ENCODE measurements at places on chromosomes 7 and 10.
A peak's percentile ranks its signal among the peaks of the same experiment; 100 is the strongest.

DNA sequence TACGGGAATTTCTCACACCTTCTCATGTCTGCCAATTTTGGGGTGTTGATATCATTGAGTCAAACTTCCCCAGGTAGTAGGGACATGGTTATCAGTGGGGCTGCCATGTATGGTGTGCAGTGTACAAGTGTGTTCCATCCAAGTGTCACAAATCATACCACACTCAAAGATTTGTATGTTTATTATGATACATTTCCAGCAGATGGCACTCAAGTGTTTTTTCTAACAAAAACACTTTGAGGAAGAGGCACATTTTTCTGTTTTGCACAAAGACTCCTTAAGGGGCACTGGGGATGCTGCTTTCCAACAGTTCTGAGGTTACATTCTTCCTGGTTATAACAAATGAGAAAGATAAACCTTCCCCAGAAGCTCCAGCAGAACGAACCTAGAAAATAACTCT is 414.5 kb downstream of the REEP3 start:
- no peak for DNase-seq

DNA sequence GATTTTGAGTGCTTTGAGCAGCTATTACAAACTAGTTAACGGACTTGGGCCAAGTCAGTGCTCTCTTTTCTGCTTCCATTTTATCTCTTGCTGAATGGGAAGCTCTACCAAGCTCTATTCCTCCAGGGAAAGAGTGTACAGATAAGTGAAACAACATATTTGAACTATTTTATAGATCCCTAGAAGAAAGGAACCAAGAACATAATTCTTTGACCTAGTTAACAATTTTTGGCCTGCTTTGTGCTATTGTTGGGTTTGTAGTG is 244.8 kb downstream of the PRKG1 start:
- DNase-seq, result no peak

DNA sequence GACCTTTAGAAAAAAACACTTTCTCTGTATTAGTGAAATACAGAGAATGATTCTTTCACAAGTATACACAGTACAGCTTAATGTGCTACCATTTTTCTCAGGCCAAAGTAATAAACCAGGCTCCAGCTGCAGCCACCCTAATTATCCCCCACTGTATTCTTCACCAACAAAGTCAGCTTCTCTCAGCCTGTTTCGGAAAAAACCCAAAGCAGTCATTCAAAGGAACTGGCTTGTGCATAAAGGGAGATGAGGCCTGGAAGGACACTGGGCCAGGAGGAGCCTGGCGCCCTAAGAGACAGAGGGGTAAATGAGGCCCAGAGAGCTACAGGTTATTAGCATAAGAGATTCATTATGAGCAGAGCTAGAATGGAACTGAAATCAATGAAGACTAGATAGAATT is 9.2 kb downstream of the USP54 start:
- no peak for DNase-seq

DNA sequence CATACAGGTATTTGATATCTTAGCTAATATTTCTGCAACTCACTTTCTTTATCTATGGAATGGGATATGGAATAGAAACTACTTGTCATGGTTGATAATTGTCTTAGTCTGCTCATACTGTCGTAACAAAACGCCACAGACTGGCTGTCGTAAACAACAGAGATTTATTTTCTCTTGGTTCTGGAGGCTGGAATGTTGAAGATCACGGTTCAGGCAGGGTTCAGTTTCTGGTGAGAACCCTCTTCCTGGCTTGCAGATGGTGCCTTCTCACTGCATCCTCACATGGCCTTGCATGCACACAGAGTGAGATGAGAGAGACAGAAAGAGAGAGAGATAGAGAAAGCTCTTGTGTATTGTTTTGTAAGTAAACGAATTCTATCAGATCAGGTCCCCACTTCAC is 332.7 kb upstream of the MAGI2 start:
- DNase-seq, result no peak

DNA sequence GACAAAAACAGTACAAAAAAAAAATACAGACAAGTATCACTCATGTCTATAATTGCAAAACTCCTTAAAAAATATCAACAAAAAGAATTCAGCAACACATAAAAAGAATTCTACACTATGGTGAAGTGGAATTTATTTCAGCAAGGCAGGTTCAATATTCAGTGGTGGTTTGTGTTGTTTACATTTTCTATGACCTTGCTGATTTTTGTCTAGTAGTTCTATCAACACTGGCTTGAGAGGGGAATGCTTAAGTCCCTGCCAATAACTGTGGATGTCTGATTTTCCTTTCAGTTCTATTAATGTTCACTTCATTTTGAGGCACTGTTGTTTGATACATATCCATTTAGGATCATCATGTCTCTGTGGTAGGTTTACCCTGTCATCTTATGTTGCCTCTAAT is 58.5 kb downstream of the CADPS2 start:
- DNase-seq, result no peak

DNA sequence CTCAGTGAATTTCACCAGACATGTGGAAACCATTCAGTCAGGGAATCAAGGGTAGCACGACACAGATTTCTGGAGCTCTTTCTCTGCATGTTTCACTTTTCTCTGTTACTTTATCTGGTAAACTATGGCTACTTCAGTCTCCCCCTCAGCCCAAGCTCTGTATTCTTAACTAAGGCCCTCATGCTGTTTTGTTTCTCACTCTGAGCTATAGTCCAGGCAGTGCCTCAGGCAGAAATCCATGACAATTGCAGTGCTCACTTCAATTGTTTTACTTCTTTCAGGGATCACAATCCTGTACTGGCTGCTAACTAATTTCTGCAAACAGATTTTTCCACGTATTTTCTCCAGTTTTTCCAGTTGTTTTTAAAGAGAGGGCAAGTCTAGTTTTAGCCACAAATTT is 1599.9 kb upstream of the LRRTM3 start:
- DNase-seq, result no peak

DNA sequence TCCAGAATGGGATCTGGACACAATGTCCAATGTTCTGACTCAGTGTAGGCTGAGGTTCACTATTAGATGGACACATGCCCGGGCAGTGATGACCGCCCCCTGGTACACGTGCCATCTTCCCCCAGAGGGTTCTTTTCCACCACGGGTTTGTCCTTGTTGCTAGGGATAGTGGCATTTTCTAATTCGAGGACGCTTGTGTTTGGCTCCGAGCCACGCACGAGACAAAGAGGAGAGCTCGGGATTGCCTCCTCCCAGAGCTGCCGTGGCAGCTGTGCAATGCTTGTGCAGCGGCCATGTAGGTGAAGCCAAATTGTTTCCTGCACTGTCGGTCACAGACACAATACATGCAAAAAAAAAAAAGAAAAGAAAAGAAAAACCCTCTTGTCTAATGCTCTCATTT is 207.5 kb downstream of the PAXIP1 start:
- no peak for DNase-seq

DNA sequence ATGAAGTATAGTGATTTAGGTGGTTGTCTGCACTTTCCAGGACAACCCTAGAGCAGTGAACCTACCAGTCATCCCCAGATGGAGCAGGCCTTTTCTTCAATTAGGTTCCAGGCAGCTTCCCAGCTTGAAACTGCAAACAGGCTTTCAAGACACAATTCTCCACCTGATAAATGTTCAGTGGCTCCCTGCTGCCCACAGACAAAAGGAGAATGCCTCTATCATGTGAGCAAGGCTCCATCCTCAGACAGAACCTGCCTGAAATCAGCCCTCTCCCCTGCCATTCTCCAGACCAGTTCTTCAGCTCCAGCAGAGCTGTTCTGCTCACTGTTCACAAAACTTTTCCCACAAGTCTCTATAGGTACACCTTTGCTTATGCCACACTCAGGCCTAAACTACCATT is 22.1 kb downstream of the RELN start:
- no peak for DNase-seq

- no peak for DNase-seq
Measured at GRCh38 chr10:102455893-102456471, 4.6 kb upstream of the C10orf95 start.

DNA sequence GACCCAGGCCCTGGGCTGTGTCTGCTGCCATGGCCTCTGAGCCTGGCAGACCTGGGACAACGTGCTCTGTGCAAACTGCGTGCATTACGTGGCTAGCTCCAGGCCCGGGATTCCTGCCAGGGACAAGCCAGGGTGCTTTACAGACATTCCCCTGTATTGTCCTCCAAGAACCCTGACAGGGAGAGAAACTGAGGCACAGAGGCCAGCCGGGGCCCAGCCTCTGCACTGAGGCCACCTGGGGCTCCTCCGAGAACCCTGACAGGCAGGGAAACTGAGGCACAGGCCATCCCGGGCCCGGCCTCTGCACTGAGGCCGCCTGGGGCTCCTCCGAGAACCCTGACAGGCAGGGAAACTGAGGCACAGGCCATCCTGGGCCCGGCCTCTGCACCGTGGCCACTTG is 64.9 kb downstream of the CFAP46 start:
- peak; percentile 1 for DNase-seq

- no peak for DNase-seq
Measured at GRCh38 chr10:25178411-25178810, 3.6 kb downstream of the GPR158 start.

- no peak for DNase-seq
Measured at GRCh38 chr7:43163885-43164284, 51.4 kb downstream of the HECW1 start.

DNA sequence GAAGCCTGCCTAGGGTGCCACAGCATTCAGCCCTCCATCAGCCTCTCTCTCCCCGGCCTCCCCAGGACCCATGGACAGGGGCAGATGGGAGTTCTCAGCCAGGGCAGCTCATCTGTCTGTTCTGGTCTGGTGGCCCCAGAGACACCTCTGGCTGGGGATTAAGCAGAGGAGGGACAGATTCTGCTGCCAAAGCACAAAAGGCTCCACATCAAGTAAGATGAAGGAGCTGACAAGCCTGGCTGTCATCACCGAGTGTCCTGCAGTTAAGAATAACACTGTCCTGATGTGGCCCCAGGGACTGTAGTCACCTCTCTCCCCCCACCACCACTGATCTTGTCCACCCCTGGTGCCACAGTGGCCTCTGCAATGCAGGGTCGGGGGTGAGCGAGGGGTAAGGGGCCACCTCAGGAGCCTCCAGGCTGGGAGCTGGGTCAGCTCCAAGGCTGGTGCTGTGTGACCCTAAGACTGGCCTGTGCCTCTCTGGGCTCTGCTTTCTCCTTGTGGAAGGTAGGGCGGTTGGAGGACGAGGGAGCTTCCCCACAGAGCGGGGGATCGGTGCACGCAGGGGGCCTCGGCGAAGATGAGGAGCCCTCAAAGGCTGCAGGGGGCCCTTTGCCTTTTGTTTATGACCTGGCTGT is 18.7 kb downstream of the C10orf105 start:
- DNase-seq, result no peak

DNA sequence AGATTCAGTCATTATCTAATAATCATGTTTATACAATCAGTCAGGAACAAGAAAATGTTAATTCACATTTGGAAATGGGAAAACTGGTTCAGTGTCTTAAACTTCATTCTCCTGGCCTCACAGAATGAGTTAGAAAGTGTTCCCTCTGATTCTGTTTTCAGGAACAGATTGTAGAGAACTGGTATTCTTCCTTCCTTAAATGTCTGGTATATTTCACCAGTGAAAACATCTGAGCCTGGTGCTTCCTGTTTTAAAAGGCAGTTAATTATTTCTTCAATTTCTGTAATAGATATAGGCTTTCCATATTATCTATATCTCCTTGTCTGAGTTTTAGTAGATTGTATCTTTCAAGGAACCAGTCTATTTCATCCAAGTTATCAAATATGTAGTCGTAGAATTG is 97.1 kb upstream of the TMEM168 start:
- no peak for DNase-seq

GRCh38 chr7:10789170-10789569 is 184.5 kb upstream of the PHF14 start:
- DNase-seq, result no peak

DNA sequence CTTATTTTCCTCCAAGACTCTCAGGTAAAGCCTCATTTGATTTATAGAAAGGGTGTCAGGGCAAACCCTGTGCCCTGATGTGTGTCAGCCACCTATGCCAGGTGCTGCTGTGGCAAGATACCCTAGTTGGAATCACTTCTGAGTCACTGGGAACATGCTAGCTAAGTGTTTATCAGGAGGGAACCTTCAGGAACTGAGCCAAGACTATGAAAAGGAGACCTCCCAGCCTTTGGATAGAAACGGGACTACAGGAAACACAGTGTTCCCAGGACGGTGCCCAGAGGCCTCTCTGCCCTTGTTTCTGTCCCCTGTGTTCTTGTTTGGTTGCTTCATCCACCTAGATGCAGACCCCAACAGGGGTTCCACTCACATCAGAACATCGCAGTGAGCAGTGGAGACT is 28.5 kb downstream of the CNNM1 start:
- no peak for DNase-seq

DNA sequence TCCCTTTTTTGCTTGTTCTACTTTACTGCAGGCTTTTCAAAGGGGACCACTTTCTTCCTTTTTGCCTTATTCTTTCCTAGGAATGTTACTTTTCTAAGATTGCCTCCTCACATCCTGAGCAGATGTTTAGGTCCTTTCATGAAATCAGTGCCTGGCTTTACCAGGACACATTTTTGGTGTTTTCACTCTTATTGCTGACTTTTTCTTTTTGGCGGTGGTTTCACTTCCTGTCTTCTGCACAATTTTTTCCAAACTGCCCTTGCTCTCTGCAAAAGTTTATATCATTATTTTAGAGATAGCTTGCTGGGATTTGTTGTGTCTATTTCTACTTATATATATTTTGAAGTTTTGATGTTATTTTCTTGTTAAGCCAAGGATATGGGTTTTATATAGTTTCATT is 332.2 kb upstream of the MTPN start:
- no peak for DNase-seq

- DNase-seq, result no peak
Measured at GRCh38 chr10:108180878-108181277, 1016.4 kb upstream of the SORCS1 start.

GRCh38 chr7:98984126-98984525 is 105.8 kb downstream of the TRRAP start:
- no peak for DNase-seq

DNA sequence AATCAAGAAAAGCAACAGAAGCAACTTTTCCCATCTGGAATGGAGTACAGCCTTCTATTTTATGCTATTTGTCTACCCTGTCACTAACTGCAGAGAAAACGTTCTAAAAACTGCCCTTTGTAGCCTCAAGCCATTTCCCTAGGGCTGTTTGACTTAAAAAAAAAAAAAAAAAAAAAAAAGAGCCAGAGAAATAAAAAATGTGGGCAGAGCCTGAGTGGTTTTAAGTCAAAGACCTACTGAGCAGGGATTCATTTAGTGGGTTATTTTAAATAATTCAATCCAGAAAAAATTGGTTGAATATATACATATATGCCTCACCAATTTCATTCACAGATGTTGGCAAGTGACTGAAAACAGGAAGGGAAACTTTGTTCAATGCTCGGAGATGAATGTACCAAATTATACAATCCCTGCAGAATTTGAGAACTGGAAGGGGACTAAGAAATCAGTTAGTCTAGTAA is 75.2 kb downstream of the PPP1R3C start:
- no peak for DNase-seq
